ENCODE measurements at places on chromosomes 11 and 22.

DNA sequence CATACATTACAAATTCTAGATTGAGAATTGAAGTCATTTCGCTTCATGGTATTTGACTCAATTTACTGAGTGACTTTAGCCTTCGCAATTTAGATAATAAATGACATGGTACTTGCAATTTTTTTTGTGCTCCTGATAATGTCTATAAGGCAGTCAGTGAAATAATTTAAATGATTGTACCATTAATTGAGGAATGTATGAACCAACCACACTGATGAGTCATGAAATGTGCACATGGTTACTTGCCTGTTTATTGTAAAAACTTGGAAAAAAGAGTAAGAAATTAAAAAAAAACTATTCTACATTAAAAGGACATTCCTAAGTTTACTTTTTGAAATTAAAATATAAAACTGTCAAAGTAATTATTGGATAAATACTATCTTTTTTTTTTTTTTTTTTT, 43.3 kb downstream of the DNAJC24 start:
- peak; percentile 73 for DNase-seq

- DNase-seq = no peak
Observed at GRCh38 chr22:26549902-26550497, 37.7 kb upstream of the TFIP11 start.

GRCh38 chr11:87832211-87832610, 343.0 kb downstream of the RAB38 start:
- DNase-seq = no peak

DNA sequence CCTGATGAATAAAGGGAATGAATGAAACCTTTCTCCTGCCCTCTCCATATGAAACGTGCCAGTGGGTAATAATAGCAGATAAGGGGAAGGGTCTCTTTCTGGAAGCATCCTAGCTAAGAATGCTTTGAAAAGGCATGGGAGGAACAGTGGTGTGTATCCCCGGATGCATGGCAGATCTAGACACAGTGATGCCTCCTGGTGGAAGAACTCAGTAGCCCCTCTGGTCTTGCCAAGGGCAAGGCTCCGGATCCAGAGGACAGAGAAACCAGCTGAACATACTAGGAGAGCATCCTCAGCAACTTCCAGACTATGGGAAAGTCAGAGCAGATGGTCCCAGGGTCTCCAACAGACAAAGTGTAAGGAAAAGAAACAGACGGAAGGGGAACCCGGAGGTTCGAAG, 6.4 kb downstream of the BAIAP2L2 start:
- peak; percentile 52 for DNase-seq

DNA sequence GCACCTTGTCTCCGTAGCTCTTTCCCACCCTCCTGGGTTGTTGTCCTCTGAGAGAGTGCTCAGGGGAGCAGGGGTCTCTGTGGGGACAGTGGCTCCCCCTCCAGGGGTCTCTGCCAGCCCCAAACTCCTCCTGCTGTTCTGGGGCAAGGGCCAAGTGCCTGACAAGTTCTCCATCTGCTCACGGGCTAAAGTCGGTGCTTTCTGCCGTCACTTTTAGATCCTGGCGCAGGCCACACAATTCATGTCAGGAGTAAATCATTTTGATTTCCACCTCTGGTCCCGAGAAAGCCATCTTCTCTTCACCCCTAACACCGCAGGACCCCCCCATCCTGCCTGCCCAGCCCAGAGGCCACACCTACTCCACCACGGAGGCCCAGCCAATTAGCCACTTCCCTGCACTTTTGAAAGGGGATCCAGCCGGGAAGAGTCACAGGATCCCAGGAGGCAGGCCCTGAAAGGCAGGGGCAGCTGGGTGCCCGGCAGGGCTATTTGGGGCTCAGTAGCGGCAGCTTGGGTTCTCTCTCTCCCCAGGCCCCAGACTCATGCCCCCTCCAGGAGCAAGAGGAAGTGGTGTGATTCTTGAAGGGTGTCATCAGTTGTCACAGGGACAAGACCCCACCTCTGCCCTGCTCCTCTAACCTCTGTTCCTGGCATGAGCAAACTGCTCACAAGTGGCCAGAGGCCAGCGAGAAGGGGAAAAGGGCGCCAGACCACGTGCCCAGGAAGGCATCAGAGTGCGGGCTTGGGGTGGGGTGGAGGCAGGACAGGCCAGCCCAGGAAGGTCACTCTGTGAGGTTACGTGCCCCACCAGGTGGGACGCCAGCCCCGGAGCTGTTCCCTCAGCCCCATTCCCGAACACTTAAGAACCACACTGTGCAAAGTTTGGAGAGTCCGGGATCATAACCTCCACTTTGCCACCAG, 1.3 kb downstream of the MACROD1 start:
- peak; percentile 28 for DNase-seq

GRCh38 chr11:41612415-41612814, 153.0 kb upstream of the LRRC4C start:
- no peak for DNase-seq

DNA sequence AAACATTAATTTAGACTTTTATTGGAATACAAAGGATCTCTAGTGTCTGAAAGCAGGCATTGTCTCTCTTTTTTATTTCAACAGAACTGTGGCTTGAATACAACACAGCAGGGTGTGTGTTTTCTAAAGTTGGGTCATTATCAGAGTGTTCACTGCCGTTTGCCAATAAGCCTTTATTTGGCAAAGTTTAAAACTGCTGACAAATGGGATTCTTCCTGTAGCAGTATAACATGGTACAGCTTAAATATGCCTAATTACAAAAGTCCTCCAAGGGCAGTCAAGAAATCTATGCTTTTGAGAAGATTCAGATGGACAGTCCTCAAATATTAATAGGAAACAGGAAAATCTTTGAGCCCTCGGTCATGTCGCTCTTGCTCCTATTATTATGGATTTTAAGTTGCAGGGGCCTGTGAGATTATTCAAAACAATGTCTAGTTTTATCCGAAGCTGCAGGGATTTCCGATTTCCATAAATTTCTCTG, 199.9 kb downstream of the MAML2 start:
- no peak for DNase-seq

All from ELR (cell line).